Activated naive CD4-positive, alpha-beta T cell treated with Interleukin-2 at 50 U/mL for 16 hours (primary cell): ENCODE measurements at places on chromosomes 6 and 20.

DNA sequence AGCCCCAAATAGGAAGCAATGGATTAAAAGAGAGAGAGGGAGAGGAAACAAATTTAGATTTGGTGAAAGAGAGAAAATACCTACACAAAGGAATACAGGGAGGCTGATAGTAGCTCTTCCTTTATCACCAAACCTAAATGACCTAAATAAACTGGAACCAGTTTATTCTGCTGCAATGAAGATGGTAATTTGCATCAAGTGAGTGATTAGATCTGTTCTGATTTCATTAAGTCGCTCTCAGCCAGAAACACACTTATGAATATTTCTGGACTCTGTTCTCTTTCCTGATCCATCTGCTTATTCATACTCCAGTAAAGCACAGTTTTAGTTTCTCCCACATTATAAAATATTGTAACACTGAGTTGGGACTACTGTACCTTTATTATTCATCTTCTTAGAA, 83.4 kb upstream of the BMP5 start:
- DNase-seq = no peak

DNA sequence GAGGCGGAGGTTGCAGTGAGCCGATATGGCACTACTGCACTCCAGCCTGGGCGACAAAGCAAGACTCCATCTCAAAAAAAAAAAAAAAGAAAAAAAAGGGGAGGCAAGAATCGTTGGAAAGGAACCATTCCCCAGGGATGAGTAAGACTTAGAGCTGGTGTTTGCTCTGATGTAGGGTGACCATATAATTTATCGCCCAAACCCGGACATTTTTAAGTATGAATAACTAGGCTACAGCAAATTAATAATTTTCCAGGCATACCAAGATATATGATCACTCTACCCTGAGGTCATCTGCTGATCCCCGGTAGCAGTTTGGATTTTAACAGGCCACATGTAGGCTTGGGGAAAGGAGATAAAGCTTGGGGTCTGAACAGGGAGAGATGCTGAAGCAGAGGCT, 260.9 kb downstream of the BTBD9 start:
- DNase-seq = no peak

DNA sequence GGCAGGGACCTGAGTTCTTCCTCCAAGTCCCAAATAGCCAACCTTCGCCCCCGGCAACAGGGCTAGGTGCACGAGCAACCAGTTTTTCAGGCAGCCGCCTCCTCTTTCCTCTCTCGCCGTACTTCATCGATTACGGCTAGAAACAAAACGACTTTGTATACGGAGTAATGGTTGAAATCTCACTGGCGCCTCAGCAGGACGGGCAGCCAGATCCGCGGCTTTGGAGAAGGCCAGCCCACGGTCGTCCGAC, 333 bp upstream of the SMIM13 start:
- no peak for DNase-seq

- DNase-seq = no peak
Observed at GRCh38 chr20:52240802-52241201, 49.2 kb upstream of the ZFP64 start.

DNA sequence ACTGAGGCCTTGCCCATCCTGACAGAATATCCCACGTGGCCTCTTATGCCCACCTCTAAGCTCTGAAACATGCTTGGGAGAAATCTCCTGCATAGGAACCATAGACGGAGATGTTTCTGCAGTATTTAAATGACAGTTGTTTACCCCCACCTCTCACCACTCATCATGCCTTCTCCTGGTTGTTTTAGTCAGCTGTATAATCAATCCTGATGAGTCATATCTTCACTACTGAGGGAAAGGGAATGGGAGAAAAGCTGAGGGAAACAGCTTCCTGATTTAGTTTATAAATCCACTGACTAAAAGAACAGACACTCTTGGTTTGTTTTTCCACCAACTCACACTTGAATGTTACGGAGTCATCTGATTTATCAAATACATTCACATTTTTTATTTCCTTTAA, 113.2 kb upstream of the TENT5A start:
- no peak for DNase-seq

DNA sequence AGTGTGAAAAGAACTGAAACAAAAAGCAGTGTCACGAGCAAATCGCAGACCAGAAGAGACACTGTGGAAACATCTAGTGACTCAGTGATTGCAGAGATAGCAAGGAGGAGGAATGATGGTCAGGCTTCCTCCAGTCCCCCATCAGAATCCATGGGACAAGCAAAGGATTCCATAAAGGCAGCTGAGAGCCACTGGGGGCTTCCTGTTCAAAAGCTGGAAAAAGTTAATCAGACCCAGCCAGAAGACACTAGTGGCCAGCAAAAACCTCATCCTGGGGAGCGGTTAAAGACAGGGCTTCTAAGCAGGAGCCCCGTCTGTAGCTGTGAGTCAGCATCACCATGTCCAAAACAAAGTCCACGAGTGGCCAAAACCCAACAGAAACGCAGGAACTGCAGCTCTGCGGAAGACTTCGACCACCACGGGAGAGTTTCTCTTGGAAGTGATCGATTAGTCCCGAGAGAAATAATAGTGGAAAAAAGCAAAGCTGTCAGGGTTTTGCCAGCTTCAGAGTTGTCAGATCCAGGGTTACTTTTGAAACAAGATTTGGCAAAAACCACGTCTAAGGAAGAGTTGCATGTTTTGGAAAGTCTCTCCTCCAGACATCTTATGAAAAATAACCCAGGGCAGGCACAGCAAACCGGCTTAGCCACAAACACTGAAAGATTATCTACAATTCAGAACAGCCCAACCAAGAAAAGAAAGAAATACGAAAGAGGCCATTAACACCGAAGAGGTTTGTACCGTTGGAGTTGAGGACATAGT, 51.0 kb downstream of the JAG1 start:
- no peak for DNase-seq

DNA sequence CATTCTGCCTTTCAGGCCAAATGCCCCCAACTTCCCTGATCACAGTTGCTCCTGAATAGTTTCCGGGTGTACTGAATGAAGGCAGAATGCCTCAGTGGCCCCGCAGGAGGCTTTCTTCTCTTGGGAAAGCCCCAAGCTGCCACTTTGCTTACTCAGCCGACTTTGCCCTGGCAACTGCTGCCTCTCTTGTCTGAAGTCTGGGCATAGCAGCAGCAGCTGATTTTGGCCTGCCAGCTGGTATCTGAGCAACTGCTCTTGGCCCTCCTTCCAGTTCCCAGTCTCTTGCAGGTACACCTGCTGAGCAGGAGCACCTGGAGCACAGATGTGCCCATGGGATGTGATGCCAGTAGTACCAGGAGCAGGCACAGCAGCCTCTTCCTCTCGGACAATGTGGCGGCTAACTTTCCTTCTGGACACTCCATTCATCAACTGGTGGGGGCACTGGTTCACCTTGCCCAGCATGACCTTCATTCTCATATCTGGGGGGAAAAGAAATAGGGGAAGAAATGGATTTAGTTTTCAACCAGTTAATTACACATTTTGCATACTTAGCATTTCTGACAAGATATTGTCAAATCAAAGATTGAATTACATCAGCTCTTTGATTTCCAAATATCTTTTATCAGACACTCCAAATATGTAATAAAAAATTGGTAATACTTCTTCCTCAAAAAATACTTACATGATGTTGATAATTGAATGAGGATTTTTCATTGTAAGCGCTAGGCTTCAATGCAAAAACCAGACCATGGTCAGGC, 468.2 kb downstream of the PKHD1 start:
- DNase-seq = no peak

DNA sequence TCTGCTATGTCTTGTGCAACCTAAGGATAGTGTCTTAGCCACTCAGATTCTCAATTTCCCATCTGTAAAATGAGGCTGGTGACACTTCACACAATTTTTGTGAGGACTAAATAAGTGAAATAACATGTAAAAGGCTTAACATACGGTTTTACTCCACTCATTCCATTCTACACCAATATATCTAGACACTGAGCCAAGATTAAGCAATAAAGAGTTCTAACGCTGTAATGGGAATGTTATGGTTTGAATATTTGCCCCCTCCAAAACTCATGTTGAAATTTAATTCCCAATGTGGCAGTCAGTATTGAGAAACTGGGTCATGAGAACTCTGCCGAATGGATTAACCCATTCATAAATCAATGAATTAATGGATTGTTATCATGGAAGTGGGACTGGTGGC, 301.0 kb downstream of the HACE1 start:
- no peak for DNase-seq

- DNase-seq = no peak
Observed at GRCh38 chr6:19269341-19269898, 567.8 kb upstream of the ID4 start.

- DNase-seq = no peak
Observed at GRCh38 chr6:75266716-75267291, 17.8 kb downstream of the TMEM30A start.

DNA sequence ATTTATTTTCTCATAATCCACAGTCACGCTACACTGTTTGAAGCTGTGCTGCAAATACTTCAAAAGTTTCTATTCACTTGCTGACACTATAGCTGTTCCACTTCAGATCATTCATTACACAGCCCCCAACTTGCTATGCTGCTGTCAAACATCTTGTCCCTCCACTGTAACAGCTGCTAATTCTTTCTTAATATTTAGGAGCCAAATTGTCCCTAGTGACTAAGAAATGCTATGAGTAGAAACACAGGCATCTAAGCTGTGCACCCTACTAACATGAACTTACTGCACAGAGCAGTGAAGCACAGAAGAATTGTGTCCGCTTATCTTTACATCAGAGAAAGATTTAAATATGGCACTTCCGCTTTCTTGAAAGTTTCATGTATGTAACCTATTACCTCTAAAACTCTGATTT, 91.3 kb downstream of the PDE10A start:
- DNase-seq = no peak

- no peak for DNase-seq
Observed at GRCh38 chr6:25122622-25123237, 156.4 kb upstream of the CARMIL1 start.

DNA sequence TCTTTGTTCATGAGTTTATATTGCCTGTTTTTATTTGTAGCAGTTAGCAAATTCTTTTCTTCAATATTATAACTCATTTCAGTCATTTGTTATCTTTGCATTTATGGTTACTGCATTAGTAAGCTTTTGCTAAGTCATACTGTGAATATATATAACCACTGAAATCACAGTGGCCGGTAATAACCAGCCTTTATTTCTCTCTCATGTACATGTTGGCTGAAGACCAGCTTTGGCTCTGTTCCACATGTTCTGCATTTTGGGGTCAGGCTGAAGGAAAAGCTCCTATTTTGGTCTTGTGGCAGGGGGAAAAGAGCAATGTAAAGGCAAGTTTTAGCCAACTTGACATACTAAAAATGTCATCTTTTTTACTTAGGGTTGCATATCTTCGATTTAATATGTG, 276.3 kb downstream of the BCKDHB start:
- DNase-seq = no peak

GRCh38 chr6:166825553-166826145, 130.7 kb downstream of the RNASET2 start:
- DNase-seq = no peak

GRCh38 chr6:166691746-166692145, 64.7 kb upstream of the RPS6KA2 start:
- DNase-seq = no peak

DNA sequence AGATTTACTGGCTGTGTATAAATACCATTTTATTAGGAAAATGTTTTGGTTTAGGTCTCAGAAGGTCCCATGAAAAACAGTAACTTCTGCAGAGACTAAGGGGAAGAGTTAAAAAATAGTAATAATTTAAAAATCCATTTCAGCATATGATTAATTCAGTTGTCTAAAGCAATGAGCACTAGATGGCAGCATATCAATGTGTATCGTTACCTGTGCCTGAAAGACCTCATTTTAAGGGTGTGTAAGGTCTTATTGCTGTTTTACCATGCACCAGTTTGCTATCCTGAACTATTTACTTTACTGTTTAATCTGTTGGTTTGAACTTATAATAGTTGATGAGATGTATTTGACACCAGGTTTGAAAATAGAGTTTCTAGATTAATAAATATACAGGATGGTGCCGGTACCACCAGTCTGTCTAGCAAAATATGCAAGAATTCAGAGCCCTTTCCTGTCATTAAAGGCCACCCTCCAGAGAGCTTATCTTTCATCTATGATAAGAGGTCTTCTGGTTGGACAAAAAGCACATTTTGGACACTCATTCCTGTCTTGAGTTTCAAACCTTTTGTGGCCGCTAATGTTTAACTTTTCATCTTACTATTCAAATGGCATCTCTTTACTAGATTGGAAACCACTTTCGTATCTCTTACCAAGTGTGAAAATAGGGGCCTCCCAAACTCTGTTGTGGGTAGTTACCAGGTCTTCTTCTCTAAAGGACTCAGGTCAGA, 8.9 kb upstream of the AHI1 start:
- no peak for DNase-seq

DNA sequence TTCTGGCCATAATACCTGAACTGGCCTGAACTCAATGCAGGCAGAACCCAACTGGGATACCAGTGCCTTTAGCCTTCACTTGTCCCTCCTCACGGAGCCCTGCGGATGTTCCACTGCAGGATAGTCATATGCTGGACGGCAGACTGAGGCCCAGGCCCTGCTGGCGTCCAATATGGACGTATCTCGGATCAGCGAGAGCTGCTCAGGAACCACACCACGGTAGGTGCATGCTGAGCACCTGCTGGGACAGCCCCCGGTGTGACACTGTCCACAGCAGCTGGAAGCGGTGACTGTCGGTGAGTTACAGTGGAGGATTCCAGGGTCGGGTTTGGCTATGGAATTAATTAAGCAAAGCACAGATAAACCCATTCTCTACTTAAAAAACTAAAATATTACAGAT, 48.7 kb downstream of the PSMG4 start:
- DNase-seq = no peak

DNA sequence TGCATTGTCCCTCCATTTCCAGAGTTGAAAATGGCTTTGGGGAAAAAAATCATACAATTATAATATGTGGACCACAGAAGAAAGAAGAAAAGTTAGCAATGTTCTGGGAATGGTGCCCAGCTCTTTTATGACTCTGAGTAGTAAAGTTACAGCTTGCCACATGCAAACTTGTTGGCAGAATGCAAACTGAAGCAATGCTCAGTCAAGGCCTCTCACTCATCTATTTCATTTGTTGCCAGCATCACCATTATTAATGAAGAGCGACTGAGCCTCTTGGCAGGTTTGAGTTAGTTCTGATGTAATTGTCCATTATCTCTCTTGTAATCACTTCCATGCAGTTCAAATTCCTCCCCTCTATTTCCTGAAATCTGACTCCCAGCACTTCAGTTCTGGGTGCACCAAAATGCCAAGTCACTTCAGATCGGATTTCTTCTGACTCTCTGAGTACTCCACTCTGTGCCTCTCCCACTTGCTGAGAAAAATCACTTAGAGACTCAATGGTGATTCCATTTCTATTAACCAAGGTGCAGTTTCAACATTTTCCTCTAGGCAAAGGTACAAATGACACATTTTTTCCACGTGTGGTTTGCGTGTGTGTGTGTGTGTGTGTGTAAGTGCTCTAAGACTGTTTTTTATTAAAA, 154.4 kb upstream of the STMND1 start:
- DNase-seq = no peak

GRCh38 chr6:88301256-88301655, 135.1 kb upstream of the CNR1 start:
- DNase-seq = no peak

DNA sequence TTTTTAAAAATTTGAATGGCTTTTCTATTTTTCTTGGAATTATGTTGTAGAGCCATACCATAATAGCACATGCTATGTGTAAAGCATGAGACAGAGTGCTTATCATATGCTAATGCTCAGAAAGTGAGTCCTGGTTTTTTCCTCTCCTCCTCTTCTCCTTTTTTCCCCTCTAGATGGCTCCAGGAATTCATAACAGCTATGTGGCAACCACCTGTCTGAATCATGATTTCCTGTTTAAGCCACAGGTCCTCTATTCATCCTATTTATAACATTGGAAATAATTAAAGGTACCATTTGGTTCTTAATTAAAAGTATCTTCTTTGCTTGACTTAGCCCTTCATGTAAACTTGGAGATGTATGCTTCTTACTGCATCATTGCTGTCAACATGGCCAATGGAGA, 260.0 kb upstream of the MAP3K7 start:
- DNase-seq = no peak
